GM20000 (cell line): ENCODE measurements at places on chromosomes 16 and 17.

GRCh38 chr16:87366288-87366687 lies 17.3 kb downstream of the FBXO31 start:
- no peak for DNase-seq

- DNase-seq, result no peak
These were observed 265.9 kb downstream of the CDH8 start for GRCh38 chr16:61770301-61770700.

- DNase-seq, result peak; percentile 94
These were observed 1.4 kb upstream of the PLEKHH3 start for GRCh38 chr17:42677921-42678781.

DNA sequence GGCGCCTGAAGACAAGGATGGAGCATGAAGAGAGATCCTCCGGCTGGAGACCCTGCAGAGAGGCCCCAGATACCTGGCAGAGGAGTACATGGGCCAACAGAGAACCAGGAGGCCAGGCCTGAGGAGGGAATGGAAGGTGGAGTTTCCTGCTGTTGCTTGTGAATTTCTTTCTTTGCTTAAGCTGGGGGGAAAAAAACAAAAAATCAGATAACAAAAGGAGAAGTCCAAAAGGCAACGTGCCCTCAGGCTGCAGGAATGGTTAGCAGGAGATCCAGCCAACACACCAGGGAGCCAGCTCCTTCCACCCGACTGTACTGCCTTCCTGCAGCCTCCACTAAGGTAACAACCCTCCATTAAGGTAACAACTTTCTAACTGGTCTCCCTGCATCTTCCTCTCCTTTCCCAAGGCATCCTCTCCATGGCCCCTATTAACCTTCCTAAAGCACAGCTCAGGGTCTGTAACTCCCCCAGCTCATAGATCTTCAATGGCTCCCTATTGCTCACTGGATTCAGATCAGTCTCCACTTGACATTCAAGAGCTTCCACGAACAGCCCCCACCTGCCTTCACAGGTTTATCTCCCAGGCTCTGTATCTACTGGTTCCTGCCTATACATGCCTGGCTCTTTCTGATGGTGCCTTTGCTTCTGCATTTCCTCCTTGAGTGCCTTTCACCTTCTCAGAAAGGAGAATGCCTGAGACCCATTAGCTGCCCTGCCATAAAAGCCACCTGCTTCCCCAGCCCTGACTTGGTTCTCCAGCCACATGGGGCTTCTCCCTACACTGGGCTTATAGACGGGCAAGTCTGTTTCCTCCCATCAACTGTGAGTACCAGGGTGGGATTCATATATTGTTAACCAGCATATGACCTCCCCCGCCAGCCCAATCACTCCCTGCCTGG lies 725 bp upstream of the ARL5C start:
- no peak for DNase-seq

DNA sequence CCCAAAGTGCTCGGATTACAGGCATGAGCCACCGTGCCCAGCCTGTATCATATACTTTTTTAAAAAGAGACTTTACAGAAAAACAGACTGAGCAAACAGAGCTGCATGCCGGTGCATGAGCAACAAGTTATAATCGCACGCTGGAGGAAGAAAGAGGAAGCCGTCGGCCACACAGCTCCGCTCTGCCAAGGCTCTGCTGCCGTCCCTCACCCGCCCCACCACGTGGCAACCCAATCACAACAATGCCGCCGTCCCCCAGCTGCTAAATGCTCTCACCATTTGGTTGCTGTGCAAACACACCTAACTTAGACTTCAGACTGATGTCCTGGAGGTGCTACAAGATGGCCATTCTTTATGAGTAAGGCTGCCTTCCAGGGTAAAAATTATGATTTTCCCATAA lies 83.5 kb downstream of the ADCY9 start:
- DNase-seq, result no peak

- no peak for DNase-seq
These were observed 33.7 kb downstream of the MBTPS1 start for GRCh38 chr16:84082835-84083569.

DNA sequence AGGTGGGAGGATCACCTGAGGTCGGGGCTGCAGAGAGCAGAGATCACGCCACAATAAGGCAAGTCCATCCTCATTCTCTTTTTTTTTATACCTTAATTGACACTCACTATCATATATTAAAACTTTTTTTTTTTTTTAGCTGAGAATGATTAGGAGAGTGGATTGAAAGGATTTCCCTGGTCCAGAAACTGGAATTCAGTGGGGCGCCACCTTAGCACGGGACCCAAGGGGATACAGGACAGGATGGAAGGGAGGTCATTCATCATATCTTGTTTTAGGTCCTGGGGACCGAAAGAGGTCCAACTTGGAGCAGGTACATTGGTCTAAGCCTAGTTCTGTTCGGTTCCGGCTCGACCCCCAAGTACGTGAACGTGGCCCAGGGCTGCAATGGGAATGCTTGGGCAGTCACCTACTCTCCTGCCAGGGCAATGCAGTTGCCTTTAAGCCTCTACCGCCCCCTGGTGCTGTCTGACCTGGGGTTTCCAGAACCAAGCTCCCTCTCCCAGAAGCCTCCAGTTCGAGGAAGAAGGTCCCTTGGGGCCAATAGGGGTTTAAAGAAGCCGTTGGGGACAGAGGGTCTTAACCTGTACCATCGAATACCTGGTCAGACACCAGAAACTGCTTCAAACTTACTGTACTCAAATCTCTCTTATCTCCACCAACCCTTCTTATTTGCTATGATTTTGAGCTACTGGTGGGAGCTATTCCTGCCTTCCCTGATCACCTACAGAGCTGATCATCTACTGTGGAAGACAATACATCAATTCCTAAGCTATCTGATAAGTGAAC lies 19.9 kb upstream of the GPATCH8 start:
- DNase-seq, result peak; percentile 85

DNA sequence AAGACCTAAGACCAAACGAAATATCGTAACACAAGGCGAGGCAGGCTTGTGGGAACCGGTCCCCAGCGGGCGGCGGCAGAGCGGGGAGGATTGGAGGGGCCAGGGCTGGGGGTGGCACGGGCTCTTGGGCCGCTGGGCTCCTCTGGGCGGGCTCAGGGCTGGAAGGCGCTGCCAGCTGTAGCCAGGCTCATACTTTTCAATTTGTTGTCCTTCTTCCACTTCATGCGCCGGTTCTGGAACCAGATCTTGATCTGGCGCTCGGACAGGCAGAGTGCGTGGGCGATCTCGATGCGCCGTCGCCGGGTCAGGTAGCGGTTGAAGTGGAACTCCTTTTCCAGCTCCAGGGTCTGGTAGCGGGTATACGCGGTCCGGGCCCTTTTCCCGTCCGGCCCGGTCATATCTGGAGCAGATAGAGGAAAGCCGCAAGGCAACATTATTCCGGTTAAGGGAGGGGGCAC lies 1.5 kb downstream of the HOXB5 start:
- no peak for DNase-seq

DNA sequence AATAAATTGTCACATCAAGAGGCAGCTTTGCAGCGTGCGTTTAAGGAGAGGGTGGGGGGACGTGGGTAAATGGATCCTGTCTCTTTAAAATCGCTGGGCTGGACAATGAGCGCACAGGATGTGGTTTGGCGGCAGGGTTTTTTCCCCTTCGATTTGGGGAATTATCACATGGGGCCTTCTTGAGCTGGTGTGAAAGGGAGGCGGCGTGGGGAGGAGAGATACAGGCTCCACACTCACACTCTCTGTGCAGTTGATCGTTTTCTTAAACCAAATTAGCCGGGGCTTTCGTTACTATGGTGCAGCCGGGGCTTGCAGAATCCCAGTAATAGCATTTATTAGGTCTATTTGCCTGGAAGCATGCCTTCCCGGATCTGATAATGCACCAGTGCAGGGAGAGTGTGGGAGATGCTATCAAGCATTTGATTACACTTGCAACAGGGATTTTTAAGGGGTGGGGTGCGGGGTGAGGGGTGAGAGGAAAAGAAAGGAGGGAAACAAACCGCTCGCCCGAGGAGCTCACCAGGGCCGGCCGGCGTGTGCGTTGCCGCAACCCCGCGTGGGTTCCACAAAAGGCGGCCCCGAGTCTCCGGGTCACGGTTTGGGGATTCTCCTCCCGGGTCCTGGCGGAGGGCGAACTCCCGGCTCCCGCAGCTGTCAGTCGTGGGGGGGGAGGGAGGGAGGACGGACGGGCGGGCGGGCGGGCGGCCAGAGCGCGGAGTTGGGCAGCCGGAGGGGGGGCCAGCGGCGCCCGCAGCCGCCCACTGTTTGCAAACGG lies 58.8 kb upstream of the GSE1 start:
- DNase-seq, result peak; percentile 96

GRCh38 chr16:4358831-4359561 lies 7.9 kb upstream of the PAM16 start:
- DNase-seq, result peak; percentile 76

GRCh38 chr16:2148714-2149629 lies 547 bp downstream of the RAB26 start:
- peak; percentile 64 for DNase-seq

- DNase-seq, result no peak
These were observed 12.3 kb downstream of the CEP131 start for GRCh38 chr17:81210466-81210865.
